ENCODE measurements at places on chromosomes 6 and 20. TPM values are rescaled to one million over a fixed set of nuclear protein-coding genes. Genes with fewer than 3 reads are reported as not detected.
A peak's percentile ranks its signal among the peaks of the same experiment; 100 is the strongest.

GRCh38 chr6:56486681-56487080 lies 156.0 kb downstream of the DST start:
- H3K4me1 ChIP-seq, result no peaks in the 10 kb centered on the region
- H3K4me3 ChIP-seq, result no peak overlapping the region
- H3K36me3 ChIP-seq, result peaks cover 58% of the 10 kb centered on the region
- no peak for DNase-seq

DNA sequence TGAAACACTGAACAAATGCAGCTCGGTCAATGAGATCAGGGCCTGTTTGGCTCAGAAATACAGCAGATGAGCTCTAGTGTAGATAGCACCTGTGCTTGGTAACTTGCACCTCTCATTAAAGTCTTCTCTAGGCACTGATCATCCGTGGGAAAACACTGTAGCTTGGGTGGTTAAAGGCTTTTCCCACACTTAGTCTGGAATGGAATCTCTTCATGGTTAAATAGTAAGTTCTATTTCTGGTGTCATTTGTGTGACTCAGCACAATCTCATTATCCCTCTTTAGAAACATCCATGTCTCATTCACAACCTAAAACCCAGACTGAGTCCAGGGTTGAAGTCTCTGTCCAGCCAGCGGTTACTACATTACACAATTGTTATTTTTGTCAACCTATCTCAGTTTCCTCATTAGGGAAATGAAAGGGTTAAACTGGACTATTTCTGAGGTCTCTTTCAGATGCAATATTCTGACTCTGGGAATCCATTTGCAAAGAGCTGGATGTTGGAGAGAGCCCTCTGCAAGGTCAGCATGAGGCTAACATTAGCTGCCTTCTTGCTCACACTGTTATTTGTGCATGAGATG lies 125.0 kb downstream of the ZDHHC14 start:
- H3K27ac ChIP-seq, result no peak overlapping the region
- no peak for DNase-seq
- H3K4me3 ChIP-seq, result no peak overlapping the region
- H3K27me3 ChIP-seq, result no peaks in the 10 kb centered on the region

- no peaks in the 10 kb centered on the region for H3K36me3 ChIP-seq
- DNase-seq, result no peak
- no peak overlapping the region for H3K4me3 ChIP-seq
- no peak overlapping the region for H3K27ac ChIP-seq
- H3K27me3 ChIP-seq, result no peaks in the 10 kb centered on the region
- H3K4me1 ChIP-seq, result peaks cover 6% of the 10 kb centered on the region
These were observed 63.1 kb downstream of the COL12A1 start for GRCh38 chr6:75142721-75143120.

DNA sequence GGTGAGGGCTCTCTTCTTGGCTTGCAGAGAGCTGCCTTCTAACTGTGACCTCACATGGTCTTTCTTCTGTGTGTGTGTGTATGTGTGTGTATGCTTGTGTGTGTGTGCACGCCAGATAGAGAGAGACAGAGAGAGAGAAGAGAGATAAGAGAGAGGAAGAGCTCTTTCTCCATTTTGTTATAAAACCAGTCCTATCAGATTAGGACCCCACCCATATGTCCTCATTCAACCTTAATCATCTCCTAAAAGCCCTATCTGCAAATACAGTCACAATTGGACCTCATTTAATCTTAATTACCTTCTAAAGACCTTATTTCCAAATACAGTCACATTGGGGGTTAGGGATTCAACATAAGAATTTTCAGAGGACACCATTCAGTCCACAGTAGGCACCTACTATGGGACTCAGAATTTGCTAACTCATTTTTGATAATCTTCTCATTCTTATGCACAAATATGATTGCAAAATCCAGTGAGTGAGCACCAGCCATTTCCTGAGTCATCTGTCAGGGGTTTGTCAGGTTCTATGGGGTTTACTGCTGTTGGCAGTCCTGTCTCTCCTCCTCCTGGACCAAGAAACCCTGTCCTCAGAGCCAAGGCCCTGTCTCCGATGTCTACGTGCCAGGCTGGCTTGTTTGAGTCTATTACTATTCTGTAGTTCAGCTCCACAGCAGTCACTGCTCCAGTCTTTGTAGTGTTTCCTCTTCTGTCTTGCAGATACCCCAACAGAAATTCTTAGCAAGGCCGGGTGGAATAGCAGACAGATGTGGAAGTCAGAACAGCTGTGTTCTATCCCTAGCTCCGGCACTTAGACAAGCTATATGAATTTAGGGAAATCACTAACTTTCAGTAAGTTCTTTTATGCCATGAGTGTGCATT lies 59.0 kb upstream of the FAM184A start:
- no peaks in the 10 kb centered on the region for H3K36me3 ChIP-seq
- no peak overlapping the region for H3K4me3 ChIP-seq
- H3K27me3 ChIP-seq, result no peaks in the 10 kb centered on the region
- DNase-seq, result no peak
- no peak overlapping the region for H3K27ac ChIP-seq

- no peaks in the 10 kb centered on the region for H3K36me3 ChIP-seq
- H3K27me3 ChIP-seq, result no peaks in the 10 kb centered on the region
- no peak overlapping the region for H3K4me3 ChIP-seq
- no peaks in the 10 kb centered on the region for H3K4me1 ChIP-seq
- H3K27ac ChIP-seq, result no peak overlapping the region
These were observed 177.3 kb downstream of the CDKAL1 start for GRCh38 chr6:20711518-20711917.

DNA sequence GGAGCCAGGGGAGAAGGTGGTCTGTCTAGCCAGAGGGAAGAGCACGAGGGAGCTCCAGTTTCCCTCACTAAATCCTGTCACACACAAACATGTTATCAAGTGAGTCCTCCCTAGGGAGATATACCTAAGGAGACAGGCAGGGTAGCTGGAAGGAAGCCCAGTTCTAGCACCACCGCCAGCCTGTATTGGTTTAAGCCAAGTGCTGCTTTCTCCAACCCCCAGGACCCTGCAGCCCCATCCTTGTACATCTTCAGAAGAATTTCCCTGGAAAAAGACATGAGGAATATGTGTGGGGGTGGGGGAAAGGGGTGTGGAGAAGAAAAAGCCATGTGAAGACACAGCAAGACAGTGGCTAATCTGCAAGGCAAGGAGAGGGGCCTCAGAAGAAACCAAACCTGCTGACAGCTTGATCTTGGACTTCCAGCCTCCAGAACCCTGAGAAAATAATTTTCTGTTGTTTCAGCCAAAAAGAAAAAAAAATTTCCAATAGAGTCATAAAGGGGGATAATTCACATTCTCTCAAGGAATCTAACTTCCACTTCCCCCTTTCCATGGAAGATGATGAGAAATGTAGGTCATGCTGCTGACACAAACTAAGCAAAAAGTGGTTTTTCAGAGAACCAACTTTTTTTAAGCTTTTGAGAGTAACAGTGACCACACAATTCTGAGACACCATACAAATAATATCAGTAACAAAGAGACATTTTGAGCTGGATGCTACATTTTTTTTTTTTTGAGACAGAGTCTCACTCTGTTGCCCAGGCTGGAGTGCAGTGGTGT lies 103.2 kb upstream of the PRDM1 start:
- H3K4me1 ChIP-seq, result peaks cover 22% of the 10 kb centered on the region
- no peak overlapping the region for H3K27ac ChIP-seq
- H3K36me3 ChIP-seq, result no peaks in the 10 kb centered on the region
- H3K27me3 ChIP-seq, result peaks cover 19% of the 10 kb centered on the region

DNA sequence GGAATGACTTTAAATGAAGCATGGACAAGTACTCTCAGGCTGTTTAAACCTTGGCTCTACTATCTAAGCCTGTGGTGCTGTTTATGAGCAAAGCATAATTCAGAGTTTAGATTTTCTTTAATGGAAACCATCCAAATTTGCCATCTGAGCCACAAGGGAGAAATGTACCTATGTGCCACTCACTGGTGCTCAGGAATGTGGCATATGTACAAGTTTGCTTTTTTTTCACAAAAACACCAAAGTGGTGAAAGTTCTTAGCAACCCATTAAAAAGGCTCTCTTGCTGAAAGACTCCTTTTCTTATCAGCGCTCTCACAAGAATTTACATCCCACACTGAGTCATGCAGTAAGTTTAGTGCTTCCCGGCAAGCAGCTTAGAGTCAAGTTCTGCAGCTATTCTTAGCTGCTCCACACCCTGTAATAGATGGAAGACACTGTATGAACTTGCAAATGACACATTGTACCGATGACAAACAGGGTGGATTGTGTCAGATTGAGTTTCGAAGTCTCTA lies 57.3 kb upstream of the MLIP start:
- no peak overlapping the region for H3K4me3 ChIP-seq
- no peaks in the 10 kb centered on the region for H3K36me3 ChIP-seq
- H3K27me3 ChIP-seq, result no peaks in the 10 kb centered on the region
- H3K27ac ChIP-seq, result peak overlapping the region; percentile 63
- no peaks in the 10 kb centered on the region for H3K4me1 ChIP-seq

GRCh38 chr6:139659196-139659595 lies 284.7 kb upstream of the CITED2 start:
- no peak for DNase-seq
- H3K36me3 ChIP-seq, result no peaks in the 10 kb centered on the region
- no peaks in the 10 kb centered on the region for H3K27me3 ChIP-seq
- H3K4me3 ChIP-seq, result no peak overlapping the region
- no peaks in the 10 kb centered on the region for H3K4me1 ChIP-seq

DNA sequence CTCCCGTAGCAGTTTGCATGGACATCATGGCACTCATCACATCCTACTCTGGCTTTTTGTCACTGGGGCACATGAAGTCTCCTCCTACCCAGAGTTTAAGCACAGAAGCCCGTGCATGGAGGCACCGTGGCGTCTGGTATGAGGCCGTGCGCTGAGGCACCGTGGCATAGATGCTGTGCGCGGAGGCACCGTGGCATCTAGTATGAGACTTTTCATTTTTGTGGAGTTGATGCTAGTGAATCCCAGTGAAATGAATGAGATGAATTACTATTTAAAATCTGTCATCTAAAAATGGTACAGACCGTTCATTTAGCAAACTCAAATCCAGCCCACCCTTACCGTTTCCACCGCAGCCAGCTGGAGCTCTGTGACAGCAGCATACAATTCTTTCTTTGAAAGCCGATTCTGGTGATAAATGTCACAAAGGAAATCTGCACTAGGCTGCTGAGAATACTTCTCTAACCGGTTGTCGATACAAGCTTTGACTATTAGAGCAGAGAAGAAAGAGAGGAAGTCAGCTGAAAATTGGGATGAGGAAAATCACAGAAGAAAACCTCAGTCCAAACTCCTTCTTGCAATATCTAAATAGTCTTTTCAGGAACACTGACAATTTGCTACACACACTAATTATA lies 11.3 kb downstream of the CYP24A1 start:
- no peaks in the 10 kb centered on the region for H3K27me3 ChIP-seq
- H3K4me1 ChIP-seq, result no peaks in the 10 kb centered on the region
- no peak overlapping the region for H3K27ac ChIP-seq
- no peak overlapping the region for H3K4me3 ChIP-seq
- no peak for DNase-seq

DNA sequence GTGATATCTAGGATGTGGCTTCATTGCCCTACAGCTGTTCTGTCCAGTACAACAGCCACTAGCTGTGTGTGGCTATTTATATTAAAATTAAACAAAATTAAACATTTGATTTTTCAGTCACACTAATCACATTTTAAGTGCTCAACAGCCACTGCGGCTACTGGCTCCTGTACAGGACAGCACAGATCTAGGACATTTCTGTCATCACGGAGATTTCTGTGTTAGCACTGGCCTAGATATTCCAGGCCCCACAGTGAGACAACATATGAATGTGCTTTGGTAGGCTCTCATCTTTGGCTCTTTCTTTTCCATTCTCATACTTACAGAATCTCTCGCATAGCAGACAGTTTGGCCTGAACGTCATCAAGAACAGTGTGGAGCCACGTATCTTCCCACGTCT lies 48.4 kb upstream of the ZBTB24 start:
- H3K36me3 ChIP-seq, result no peaks in the 10 kb centered on the region
- H3K27ac ChIP-seq, result no peak overlapping the region
- DNase-seq, result no peak
- no peaks in the 10 kb centered on the region for H3K27me3 ChIP-seq

GRCh38 chr6:79719248-79719960 lies 88.3 kb downstream of the SH3BGRL2 start:
- no peak overlapping the region for H3K27ac ChIP-seq
- no peaks in the 10 kb centered on the region for H3K36me3 ChIP-seq
- no peak for DNase-seq

GRCh38 chr6:49325891-49326290 lies 137.2 kb downstream of the MMUT start:
- H3K4me3 ChIP-seq, result no peak overlapping the region
- DNase-seq, result no peak
- no peaks in the 10 kb centered on the region for H3K36me3 ChIP-seq
- no peaks in the 10 kb centered on the region for H3K27me3 ChIP-seq
- H3K27ac ChIP-seq, result peak overlapping the region; percentile 17

DNA sequence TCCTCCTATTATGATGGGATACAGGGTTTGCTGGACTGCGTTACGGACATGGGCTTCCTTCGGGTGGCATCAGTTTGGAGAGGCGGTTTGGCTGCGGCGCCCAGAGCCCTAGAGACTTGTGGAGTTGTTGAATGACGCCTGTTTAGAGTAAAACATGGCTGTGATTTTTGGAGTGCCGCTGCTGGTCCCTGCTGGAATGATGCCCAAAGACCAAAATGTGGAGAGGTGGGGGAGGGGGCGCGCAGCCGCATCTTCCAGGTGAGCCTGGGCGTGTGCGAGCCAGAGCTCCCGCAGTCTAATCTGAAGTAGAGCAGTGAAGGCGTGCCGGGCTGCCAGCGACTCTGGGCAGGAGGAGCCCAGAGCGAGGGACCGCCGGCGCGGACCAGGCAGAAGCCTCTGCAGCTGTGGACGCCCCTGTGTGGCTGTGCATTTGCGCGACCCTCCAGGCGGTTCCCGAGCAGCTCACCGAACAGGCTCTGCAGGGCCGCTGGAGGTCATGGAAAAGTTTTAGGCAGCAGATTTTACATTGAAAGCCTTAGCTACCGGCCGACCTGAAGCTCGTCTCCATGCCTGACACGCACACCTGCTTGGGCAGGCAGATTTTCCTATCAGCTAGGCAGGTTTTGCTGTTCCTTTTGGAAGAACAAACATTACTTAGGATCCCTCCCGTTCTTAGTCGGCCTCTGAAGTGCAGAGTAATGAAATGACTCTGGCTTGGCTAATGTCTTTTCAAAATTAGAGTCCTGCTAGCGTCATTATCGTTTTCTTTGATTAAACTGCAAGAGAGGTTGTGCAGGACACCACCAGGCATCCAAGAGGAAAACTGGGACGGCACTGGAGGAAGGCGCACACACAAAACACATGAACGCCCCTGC lies 298.2 kb downstream of the PHACTR1 start:
- no peak for DNase-seq
- peak overlapping the region; percentile 63 for H3K4me3 ChIP-seq
- H3K27ac ChIP-seq, result peak overlapping the region; percentile 71
- no peaks in the 10 kb centered on the region for H3K27me3 ChIP-seq
- H3K4me1 ChIP-seq, result no peaks in the 10 kb centered on the region

- H3K36me3 ChIP-seq, result no peaks in the 10 kb centered on the region
- no peak for DNase-seq
- no peak overlapping the region for H3K4me3 ChIP-seq
- H3K4me1 ChIP-seq, result peaks cover 16% of the 10 kb centered on the region
- H3K27me3 ChIP-seq, result no peaks in the 10 kb centered on the region
- no peak overlapping the region for H3K27ac ChIP-seq
These were observed 5.2 kb upstream of the TP53RK start for GRCh38 chr20:46694484-46694883.

- no peaks in the 10 kb centered on the region for H3K4me1 ChIP-seq
- DNase-seq, result peak; percentile 23
- H3K27me3 ChIP-seq, result no peaks in the 10 kb centered on the region
- no peak overlapping the region for H3K27ac ChIP-seq
These were observed 18.3 kb downstream of the PDE10A start for GRCh38 chr6:165644586-165645266.

The ADIG gene
- not detected for total RNA-seq

The SFTA2 gene
- not detected for total RNA-seq

The HAO1 gene
- total RNA-seq, result not detected

The ASXL1 gene
- total RNA-seq, result 30.5 TPM
